Inflammatory macrophage treated with lipopolysaccharide for 4 hours (primary cell): ENCODE measurements at places on chromosomes 2 and 18.

DNA sequence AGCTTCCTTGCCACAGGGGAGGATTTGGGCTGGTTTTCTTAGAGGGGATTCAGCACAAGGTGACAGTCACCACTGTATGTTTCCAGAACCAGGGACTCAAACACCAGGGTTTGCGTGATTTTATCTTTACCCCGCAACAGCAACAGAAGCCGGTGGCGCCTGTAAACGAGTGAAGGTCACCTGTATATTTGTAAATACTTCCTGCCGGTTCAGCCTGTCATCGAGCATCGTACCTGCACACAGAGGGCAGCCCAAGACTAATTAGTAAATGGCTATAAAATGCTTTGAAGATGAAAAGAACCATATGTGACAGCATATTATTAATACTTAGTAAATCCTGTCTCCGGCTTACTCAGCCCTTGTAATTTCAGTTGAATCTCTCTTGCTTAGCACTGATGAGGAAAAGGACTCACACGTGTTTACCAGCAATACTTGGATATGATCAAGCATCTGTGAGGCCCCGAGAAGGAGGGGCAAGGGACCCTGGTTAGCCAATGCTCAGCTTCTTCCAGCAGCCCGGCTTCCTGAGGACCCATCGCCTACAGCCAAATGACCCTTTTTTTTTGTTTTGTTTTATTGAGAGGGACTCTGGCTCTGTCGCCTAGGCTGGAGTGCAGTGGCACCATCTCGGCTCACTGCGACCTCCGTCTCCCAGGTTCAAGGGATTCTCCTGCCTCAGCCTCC lies 51.3 kb upstream of the FOSL2 start:
- no peak for DNase-seq

GRCh38 chr18:40676668-40677067 lies 1278.4 kb upstream of the PIK3C3 start:
- DNase-seq = no peak

DNA sequence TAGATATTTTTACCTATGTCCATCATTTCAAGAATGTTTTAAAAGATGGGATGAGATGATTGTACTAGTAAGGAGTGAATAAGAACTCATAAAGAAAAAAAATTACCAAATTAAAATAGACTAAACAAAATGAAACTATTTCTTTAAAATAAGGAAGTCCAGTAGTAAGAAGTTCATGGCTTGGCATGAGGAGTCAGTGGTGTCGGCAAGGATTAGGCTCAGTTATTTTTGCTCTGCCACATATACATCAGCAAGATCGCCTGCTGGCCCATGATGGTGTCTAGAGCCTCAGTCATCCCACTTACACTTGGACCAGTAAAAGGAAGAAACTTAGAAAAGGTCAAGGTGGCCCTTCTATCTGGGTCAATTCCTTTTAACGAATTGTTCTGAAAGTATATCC lies 300.9 kb upstream of the SLC8A1 start:
- DNase-seq = peak; percentile 59

DNA sequence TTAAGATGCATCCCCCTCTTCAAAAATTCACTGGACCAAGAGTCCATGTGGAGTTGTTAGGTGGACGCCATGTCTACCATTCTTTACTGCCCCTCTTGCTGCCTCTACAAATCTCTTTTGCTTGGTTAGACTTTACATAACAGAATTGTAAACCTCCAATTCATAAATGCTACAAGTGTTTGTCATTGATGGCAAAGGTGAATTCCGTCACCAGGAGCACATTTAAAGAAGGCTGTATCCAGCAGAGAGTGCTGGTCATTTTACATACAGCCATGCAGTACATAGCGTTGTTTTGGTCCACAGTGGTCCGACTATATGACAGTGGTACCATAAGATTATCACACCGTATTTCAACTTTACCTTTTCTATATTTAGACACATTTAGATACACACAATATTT lies 274.5 kb downstream of the MYCN start:
- DNase-seq = no peak

DNA sequence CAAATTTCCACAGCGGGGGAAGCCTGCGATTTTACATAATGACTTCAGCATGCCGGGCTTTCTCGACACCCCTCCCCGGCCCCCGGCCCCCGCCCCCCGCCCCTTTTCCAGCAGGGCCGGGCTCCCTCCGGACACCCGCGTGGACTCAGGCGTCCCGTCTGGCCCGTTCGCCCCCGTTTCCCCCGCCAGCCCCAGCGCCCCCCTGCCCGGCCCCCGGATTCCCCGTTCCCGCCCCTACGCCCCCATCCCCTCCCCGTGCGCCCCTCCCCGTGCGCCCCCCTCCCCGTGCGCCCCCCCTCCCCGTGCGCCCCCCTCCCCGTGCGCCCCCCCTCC lies 456 bp upstream of the NFATC1 start:
- DNase-seq = no peak

DNA sequence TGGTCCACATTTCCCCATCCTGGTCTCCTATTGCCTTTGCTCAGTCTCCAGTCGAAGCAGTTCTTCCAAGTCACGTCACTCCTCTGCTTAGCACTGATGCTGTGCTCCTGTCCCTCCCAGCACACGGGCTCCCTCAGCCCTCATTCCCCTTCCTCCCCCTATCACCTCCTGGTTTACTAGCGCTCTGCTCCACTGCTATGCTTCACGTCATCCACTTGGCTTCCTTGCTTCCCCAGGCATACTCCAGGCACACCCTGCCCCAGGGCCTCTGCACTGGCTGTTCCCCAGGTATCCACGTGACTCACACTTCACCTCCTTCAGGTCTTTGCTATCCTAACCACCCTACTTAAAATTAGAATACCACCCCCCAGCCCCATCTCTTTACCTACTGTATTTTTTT lies 269.3 kb downstream of the GLI2 start:
- DNase-seq = no peak
